ENCODE measurements at places on chromosomes 12 and 14.

DNA sequence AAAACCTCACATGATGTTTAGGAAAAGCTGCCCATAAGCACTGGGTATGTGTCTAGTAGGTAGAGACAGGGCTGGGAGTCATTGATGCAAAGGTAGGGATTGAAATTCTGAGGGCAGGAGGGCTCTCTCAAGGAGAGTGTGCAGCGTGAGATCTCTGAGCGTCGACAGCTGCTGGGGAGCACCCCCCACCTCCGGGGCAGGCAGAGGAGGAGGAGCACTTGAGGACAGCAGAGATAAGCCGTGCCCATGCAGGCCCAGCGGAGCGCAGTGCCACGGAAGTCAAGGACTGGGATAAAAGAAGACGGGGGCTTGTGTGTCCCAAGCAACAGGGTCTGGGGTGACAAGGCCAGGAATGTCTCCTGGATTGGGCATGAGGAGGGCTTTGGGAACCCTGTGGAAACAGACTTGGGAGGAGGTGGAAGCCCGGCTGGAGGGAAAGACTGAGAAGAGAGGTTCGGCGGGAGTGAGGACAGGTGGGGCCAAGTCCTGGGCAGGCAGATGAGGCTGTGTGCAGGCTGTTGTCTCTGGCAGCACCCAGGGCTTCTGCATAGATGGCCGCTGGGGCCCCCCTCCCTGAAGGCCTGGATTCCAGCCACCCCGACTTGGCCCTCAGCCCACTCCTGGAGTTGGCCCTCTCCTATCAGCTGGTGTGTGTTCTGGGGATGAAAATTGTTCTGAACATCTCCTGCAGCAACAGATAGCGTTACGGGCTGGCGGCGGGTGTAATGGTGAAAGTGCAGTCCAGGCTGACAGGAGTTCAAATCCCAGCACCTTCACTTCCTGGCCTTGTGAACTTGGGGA is 1.9 kb downstream of the CACNA2D4 start:
- DNase-seq: peak; percentile 48

DNA sequence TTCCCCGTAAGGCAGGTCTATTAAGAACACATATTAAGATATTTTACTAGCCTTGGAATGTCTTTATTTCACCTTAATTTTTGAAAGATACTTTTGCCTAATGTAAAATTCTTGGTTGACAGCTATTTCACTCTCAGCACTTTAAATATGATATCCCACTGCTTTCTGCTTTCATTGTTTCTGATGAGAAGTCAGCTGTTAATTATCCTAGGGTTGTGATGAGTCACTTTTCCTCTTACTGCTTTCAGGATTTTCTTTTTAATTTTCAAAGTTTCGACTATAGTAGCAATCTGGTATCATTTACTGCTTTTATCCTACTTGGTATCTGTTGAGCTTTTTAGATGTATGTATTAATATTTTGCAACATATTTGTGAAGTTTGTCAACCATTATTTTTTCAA is 578.9 kb upstream of the ATP2B1 start:
- DNase-seq: no peak

- DNase-seq: no peak
These were observed 155.1 kb downstream of the CALM1 start for GRCh38 chr14:90551733-90552464.

DNA sequence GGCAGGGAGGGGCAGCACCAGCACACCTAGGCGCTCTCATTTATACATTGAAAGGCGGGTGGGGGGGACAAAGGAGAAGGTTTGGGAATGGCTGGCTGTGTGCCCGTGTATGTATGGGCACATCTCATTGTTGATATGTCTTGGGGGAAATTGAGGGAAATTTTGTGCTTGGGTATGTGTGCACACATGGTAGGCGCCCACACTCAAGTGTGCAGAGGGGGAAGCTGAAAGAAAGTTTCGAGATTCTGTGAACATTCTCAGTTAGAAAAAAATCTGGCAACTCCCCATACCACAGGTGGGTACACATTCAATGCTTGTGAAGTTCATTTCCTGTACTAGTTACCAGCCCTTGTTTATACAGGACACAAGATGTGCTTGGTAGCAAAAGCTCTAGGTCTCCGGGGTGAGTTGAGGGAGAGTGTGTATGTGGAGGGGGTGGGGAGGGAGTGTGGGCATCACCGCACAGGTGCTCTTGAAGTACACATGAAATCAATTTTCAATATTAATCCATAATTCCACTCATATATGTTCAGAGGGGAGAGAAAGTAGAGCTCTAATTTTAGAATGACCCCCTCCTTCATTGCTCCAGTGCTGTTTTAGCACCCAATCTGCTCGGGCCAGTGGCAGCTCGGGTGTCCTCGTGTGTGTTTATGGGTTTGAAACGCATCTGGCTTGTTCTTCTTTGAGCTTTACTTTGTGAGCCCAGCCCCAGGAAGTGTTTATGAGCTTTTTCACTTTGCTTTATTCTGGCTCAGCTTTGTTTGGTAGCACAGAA is 286.0 kb downstream of the ZFP36L1 start:
- no peak for DNase-seq

GRCh38 chr14:34029921-34030334 is 79.1 kb upstream of the EGLN3 start:
- DNase-seq: no peak
